ENCODE measurements at places on chromosomes 7 and 10.
A peak's percentile ranks its signal among the peaks of the same experiment; 100 is the strongest.

DNA sequence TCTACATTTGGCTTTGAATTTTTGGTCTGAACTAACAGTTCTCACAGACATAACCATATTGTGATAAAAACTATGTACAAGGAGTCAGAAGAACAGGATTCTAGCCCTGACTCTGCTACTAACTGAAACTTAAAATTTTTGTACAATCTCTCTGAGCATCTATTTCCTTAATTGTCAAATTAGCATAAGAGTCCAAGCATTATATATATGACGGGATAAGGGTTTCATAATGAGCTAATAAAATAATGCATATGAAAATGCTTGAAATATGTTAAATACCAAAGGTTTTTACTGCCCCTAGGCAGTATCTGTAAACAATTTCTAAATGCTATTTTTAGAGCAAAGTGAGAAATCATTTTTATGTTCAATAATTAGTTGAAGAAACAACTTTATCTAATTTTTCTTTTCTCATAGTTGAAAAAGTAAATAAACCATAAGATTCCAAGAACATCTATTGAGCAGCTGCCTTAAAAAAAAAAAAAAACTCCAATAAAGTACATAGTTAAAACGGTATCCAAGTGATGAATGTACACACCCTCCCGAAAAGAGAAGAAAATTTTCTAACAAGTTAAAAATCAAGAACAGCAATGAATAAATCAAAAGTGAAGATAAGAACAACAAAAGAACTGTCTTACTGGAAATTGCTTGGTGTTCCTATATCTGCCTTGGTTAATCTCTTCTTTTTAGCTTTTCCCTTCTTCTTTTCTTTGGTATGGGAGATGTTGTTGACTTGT, 40.4 kb downstream of the LMOD2 start:
- DNase-seq = no peak

- no peak for DNase-seq
Observed at GRCh38 chr7:97026715-97027426, 2.2 kb upstream of the DLX5 start.

DNA sequence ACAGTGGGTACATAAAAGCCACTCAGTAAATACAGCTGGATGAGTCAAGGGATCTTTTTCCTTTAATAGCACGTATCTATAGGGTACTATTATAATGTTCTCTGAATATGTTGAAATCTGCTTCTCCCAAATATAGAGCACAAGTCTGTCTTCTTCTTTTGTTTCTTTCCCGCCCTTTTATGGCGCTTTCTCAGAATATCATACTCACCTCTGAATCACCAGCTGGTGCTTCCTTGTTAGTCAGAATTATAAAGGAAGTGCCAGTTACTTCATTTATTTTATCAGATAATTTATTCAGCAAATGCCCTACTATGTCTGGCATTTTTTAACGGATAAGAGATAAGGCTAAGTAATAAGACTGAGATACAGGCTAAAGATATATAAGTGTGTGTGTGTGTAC, 772.9 kb downstream of the SORCS3 start:
- DNase-seq = peak; percentile 11

DNA sequence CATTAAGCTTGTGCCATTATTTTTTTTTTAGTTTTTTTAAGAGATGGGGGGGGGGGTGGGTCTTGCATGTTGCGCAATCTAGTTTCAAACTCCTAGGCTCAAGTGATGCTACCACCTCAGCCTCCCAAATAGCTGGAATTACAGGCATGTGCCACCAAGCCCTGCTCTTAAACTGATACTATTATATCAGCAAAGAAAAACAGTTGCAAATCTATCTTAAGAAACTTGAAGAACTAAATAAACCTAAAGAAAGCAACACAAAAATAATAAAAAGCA, 47.5 kb downstream of the BRAF start:
- DNase-seq = no peak

DNA sequence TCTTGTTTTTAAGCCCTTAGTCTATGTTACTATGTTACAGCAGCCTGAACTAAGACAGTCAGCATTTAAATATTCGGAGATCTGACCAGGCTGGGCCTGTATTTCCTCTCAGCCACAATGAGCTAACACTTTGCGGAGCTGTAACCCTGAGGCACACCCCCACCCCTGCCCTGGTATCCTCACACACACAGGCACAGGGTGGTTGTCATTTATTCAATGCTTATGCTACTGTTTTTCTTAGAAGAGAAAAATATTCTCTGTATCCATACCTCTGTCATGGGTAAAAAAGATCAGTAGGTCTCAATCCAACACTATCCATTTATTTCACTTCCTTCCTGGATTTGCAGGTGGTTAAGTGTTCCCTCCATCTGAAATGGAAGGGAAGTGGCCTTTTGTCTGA, 80.3 kb upstream of the TRIL start:
- DNase-seq = no peak

GRCh38 chr10:110356628-110357245, 52.0 kb upstream of the SMNDC1 start:
- DNase-seq = peak; percentile 70

GRCh38 chr10:80015911-80016830, 62.3 kb upstream of the TMEM254 start:
- DNase-seq = no peak

GRCh38 chr7:99004781-99005500, 126.6 kb downstream of the TRRAP start:
- DNase-seq = no peak

DNA sequence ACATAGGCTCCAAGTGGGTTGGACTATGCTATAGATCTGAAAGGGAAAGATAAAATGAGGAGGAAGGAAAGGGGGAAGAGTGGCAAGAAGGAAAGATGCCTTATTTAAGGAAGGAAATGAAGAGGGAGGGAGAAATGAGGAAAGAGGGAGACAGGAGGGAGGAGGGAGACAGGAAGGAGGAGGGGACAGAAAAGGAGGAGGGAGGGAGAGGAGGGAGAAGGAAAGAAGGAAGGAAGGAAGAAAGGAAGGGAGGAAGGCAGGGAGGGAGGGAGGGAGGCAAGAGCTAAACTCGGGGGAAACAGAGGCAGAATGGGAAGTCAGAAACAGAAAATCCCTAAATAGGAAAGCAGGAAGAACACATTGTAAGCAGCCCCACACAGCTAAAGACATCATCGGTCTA, 67.4 kb downstream of the KIAA1549 start:
- no peak for DNase-seq

- DNase-seq = no peak
Observed at GRCh38 chr10:111119637-111120036, 42.8 kb downstream of the ADRA2A start.

GRCh38 chr10:76017026-76017732, 585.8 kb downstream of the LRMDA start:
- no peak for DNase-seq

- DNase-seq = peak; percentile 23
Observed at GRCh38 chr10:59337201-59337652, 25.1 kb downstream of the FAM13C start.

- DNase-seq = no peak
Observed at GRCh38 chr7:44283381-44284211, 41.8 kb downstream of the CAMK2B start.

GRCh38 chr7:157691586-157692459, 355.0 kb downstream of the DNAJB6 start:
- DNase-seq = no peak

GRCh38 chr10:58842860-58843376, 330.2 kb downstream of the BICC1 start:
- no peak for DNase-seq

DNA sequence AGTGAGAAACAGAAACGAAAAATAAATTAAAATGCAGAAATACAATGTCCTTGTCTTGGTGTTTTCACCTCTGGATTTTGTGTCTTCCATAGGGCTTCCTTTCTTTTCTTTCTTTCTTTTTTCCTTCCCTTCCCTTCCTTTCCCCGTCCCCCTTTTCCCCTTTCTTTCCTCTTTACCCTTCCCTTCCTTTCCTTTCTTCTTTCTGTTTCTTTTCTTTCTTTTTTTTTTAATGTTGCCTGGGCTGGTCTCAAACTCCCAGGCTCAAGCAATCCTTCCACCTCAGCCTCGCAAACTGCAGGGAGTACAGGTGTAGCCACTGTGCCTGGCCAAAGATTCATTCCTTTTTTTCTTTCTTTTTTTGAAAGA, 8.8 kb downstream of the ZNF853 start:
- no peak for DNase-seq

DNA sequence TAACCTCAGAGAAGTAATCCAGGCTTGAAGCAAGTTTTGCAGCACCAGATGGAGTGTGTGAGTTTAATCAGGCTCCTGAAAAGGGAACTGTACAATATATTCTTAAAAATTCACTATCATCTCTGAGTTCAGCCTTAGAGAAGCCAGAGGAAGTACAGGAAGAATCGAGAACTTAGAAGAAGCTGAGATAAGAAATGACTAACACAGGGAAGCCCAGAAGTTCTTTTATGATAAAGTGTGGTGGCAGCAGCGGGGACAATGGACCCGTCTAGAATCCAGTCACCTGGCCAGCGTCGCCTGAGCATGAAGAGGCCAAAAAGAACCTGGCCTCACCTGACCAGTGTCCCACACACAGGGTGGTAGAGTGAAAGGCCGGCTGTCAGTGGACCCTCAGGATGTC, 161.0 kb downstream of the USP6NL start:
- DNase-seq = no peak

DNA sequence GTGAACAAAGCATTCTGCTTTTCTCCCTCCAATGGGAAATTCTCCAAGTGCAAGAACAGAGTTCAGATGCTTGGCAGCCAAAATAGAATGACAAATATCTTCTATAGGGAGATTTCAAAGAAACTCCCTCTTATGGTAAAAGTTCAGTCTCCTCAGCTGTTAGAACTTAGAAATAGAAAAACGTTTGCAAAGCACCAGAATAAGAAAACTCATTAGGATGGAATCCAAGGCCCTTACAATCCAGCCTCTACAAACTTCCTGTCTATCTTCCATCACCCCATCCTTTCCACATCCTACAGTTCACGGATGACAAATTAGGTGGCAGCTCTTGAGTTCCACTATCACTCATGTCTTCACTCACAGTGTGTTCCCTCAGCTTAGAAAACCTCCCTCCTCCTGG, 25.7 kb downstream of the FAM13C start:
- no peak for DNase-seq

DNA sequence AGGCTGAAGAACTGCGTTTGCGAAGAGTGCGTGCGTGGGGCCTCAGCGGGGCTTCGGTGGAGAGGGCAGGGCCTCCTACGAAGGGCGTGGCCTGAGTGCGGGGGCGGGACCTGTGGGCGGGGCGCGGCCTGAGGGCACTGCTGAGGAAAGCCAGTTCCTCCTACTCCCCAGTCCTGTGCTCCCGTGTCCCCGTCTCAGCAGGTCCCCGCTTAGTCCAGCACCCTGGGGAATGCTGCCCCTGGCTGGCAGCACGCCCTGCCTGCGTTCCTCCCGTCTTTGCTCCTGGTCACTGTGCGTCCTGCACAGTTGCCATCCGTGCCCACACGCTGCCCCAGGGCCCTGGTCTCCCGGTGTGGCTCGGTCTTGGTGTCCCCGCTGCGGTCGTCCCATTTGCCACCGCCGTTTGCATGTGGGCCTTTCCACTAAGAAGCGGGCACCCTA, 177.1 kb downstream of the ZNF248 start:
- no peak for DNase-seq

Data from kidney glomerular epithelial cell (primary cell).